KBM-7 (cell line): ENCODE measurements at places on chromosomes 1 and 21.
A peak's percentile ranks its signal among the peaks of the same experiment; 100 is the strongest.

DNA sequence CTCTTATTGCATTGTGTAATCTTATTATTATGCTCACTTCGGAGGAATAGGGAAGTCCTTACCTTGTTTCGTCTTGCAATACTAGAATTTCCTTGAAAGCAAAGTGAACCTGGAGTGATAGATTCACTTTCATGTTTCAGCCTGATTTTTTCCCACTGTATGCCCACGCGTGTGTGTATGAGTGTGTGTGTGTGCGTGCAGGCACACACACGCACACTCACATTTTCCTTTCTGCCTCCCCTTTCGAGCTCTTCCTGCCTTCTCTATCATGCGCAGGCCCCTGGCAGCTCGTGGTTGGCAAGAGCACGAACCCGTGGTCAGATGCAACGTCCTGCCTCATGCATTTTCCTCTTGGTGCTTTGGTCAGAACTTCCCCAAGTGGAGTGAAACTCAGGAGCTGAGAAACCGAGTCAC is at the start of gene GCSAML:
Gene GCSAML (plus strand): TSS at position 366 of the 414 bp plus-strand sequence. CDS start 58 bp downstream, outside the sequence.
- DNase-seq: peak; percentile 88

GRCh38 chr1:111937147-111937725 is 52.2 kb downstream of the KCND3 start:
- DNase-seq: no peak

- DNase-seq: no peak
Measured at GRCh38 chr1:50492142-50492541, 68.9 kb upstream of the DMRTA2 start.

- no peak for DNase-seq
Measured at GRCh38 chr1:101175466-101175865, 61.4 kb upstream of the S1PR1 start.

GRCh38 chr1:52558941-52559340 is 6.0 kb upstream of the TUT4 start:
- DNase-seq: no peak

- DNase-seq: no peak
Measured at GRCh38 chr1:234589854-234590620, 19.9 kb downstream of the IRF2BP2 start.

DNA sequence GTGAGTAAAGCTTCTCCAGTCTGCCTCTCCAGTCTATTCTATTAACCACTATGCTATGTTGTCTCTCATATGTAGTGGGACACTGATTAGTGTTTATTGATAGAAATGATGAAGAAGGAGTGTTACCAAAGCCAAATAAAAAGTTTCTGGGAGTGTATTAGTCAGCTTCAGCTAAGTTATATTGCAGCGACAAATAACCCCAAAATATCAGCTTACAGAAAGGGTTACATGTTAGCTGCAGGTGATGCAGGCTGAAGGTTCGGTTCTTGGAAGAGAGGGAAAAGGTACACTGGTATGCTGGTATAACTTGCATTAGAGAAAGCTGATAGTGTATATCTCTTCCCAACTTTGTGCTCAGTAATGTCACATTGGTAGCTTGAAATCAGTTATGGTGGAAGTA is 10.6 kb upstream of the AK2 start:
- DNase-seq: no peak
